Activated T-helper 2 cell treated with anti-CD3 and anti-CD28 coated beads, Interferon-gamma antibody, Interleukin-2, Interleukin-4, amounts not matched to agents 10 μg/mL and 5 μg/mL and 100 μg/mL, durations not matched to agents 14 hours and 24 hours and 36 hours (primary cell): ENCODE measurements at places on chromosomes 6 and 20.
A peak's percentile ranks its signal among the peaks of the same experiment; 100 is the strongest.

- no peaks in the 10 kb centered on the region for H3K36me3 ChIP-seq
- peaks cover 2% of the 10 kb centered on the region for H3K4me1 ChIP-seq
- no peak overlapping the region for H3K4me3 ChIP-seq
- peak; percentile 16 for DNase-seq
- peaks cover 23% of the 10 kb centered on the region for H3K27me3 ChIP-seq
Measured at GRCh38 chr20:23995905-23996666, 7.5 kb upstream of the GGTLC1 start.

- H3K27me3 ChIP-seq, result peaks cover 8% of the 10 kb centered on the region
- no peaks in the 10 kb centered on the region for H3K36me3 ChIP-seq
- no peak overlapping the region for H3K27ac ChIP-seq
- no peaks in the 10 kb centered on the region for H3K4me1 ChIP-seq
Measured at GRCh38 chr20:56752274-56752673, 123.2 kb downstream of the TFAP2C start.

DNA sequence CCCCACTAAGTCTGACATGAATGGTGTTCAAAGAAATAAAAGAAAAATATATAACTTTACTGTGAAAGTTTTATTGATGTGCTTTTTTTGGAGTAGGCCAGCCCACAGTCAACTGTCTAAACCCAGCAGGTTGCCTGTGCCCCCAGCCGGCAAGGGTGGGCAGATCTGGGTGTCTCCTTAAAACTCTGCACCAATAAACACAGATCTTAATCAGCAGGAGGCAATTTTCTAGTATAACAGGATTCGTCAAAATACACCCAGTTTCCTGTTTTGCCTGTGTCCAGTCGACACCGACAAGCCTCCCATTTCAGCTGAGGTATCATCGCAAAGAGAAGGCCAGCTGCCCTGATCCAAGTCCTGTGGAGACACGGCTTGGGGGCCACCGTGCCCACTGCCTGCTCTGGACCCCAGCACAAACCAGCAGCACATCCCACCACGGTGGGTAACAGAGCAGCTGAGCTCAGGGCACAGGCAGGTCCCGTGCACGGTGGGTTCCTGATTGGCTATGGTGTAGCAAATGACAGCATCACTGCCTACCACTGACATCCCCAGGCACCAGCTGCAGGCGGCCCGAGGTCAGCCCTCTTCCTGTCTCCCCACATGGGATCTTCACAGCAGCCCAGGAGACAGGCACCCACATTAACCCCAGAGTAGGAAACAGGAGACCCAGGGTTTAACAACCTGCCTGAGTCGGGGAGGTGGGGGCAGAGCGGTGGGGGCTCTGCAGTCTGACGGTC, 15.7 kb downstream of the BMP7 start:
- peak overlapping the region; percentile 4 for H3K27ac ChIP-seq
- H3K27me3 ChIP-seq, result peaks cover 7% of the 10 kb centered on the region
- DNase-seq, result peak; percentile 14
- no peak overlapping the region for H3K4me3 ChIP-seq

DNA sequence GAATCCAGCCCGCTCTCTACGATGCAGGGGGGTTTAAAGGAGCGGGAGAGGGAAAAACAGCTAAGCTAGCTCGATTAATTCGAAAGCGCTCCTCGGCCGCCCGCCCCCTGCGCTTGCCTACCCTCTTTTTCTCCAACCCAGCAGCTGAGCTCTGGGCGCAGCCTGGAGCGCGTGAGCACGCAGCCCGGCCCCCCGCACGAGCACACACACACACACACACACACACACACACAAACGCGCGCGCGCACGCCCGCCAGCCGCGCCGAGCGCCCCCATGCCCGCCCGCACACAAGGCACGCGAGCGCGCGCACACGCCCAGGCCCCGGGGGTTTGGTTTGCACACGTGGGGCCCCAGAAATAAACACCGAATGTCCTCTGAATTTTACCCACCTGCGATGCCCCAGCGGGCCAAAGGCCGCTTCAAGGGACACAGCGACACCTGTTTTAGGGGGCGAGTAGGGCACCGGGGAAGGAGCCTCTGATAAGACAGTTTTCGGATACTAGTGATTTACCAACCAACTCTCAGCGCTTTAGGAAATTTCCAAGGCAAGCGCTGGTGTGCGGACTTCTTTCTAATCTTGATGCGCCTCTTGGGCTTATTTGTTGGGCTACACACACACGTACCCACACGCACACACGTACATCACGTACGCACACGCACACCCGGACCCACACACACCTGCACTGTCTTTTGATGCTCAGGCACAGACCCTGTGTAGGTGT, 802 bp upstream of the NRN1 start:
- H3K4me1 ChIP-seq, result peaks cover 36% of the 10 kb centered on the region
- DNase-seq, result no peak
- H3K27ac ChIP-seq, result peak overlapping the region; percentile 19

GRCh38 chr20:21557241-21558020, 43.6 kb upstream of the NKX2-2 start:
- DNase-seq, result peak; percentile 24
- peak overlapping the region; percentile 71 for H3K27ac ChIP-seq
- no peaks in the 10 kb centered on the region for H3K36me3 ChIP-seq
- peaks cover 33% of the 10 kb centered on the region for H3K4me1 ChIP-seq
- H3K27me3 ChIP-seq, result peaks cover 2% of the 10 kb centered on the region
- H3K4me3 ChIP-seq, result peak overlapping the region; percentile 64

- peak overlapping the region; percentile 94 for H3K4me3 ChIP-seq
- H3K27me3 ChIP-seq, result no peaks in the 10 kb centered on the region
- peak overlapping the region; percentile 98 for H3K27ac ChIP-seq
- no peak for DNase-seq
- H3K36me3 ChIP-seq, result peaks cover 47% of the 10 kb centered on the region
- H3K4me1 ChIP-seq, result peaks cover 30% of the 10 kb centered on the region
Measured at GRCh38 chr6:17705428-17705777, 1.3 kb downstream of the NUP153 start.

DNA sequence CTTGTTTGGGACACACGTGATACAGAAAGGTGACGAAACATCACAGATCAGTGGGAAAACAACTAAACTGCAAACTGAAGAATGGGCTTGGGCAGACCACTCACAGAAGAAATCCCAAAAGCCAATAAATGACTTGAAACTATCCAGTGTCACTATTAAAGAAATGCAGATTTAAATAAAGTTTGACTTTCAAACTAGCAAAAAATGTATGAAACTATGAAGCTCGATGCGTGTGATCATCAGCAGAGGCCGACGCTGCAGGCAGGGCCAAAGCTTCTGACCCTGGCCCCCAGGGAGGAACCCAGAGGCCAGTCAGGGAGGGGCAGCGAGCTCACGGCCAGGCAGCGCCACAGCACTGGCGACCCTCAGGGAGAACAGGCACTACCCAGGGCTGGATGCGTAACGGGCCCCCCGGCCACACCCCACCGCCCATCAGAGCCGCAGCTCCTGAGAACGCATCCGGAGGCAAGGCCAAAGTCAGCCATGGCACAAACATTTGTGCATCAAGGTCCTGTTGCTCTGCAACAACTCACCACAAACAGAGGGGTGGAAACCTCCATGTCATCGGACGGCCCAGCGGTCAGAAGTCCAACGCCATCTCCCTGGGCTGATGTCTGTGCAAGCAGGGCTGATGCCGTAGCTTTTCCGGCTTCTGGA, 94.1 kb downstream of the YTHDF1 start:
- no peaks in the 10 kb centered on the region for H3K36me3 ChIP-seq
- H3K27ac ChIP-seq, result no peak overlapping the region
- no peak for DNase-seq
- no peaks in the 10 kb centered on the region for H3K4me1 ChIP-seq
- H3K4me3 ChIP-seq, result no peak overlapping the region
- H3K27me3 ChIP-seq, result no peaks in the 10 kb centered on the region

- peaks cover 50% of the 10 kb centered on the region for H3K36me3 ChIP-seq
- no peak overlapping the region for H3K27ac ChIP-seq
- DNase-seq, result no peak
- peaks cover under 1% of the 10 kb centered on the region for H3K4me1 ChIP-seq
- no peak overlapping the region for H3K4me3 ChIP-seq
- H3K27me3 ChIP-seq, result no peaks in the 10 kb centered on the region
Measured at GRCh38 chr6:107401573-107401972, 57.8 kb downstream of the PDSS2 start.

GRCh38 chr6:13523826-13524622, 36.6 kb upstream of the GFOD1 start:
- no peak overlapping the region for H3K4me3 ChIP-seq
- no peaks in the 10 kb centered on the region for H3K36me3 ChIP-seq
- no peak for DNase-seq
- peaks cover 20% of the 10 kb centered on the region for H3K27me3 ChIP-seq
- peaks cover 7% of the 10 kb centered on the region for H3K4me1 ChIP-seq
- no peak overlapping the region for H3K27ac ChIP-seq

DNA sequence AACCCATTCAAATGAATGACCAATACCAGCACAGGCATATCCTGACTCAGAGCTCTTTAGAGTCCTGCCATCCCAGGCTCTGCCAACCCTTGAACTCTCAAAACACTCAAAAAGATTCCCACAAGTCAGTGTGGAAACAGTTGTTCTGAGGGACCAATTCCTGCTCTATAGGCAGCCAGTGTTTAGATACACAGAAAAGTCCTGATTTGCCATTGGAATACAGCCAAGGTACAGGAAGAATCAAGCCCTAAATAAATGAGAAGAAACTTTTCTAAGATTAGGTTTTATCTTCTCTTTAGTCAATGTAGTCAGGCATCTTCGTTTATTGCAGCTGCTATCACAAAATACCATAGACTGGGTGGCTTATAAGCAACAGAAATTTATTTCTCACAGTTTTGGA, 626.8 kb upstream of the ARID1B start:
- no peak for DNase-seq
- no peak overlapping the region for H3K4me3 ChIP-seq
- no peaks in the 10 kb centered on the region for H3K36me3 ChIP-seq
- H3K4me1 ChIP-seq, result peaks cover 14% of the 10 kb centered on the region
- H3K27ac ChIP-seq, result no peak overlapping the region
- H3K27me3 ChIP-seq, result no peaks in the 10 kb centered on the region

DNA sequence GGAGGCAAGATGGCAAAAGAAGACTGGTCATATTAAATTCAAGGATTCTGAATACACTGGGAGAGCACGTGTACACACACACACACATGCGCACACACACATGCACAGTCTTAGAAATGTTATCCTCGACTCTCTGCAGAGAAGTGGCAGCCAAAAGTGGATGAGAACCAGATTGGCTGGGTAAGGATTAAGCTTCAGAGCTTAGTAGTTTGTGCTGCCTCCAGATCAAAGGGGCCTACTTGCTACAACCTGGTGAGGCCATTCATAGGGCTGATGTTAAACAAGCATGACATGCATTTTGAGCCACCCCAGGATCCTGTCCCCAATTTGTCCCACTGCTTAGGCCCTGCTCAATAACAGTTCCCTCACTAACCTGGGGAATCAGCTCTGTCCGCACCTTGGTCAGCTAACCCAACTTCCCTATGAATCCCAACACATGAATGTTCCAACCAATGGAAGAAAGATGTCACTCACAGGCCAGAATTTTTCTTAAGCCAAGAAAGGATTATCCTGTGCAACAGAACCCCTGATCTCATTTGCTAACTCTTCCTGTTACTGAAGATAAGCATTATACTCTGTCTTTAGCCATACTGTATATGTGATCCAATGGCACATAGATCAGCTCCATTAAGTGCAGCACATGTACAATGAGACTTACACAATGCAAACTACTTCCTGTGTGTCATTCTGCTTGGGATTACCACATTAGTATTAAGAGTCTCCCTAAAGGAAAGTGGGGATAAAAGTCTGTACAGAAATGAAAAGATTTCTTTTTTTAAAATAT, 31.0 kb downstream of the TOMM6 start:
- no peak overlapping the region for H3K27ac ChIP-seq
- H3K4me1 ChIP-seq, result peaks cover 4% of the 10 kb centered on the region
- H3K27me3 ChIP-seq, result no peaks in the 10 kb centered on the region
- no peak overlapping the region for H3K4me3 ChIP-seq
- H3K36me3 ChIP-seq, result no peaks in the 10 kb centered on the region
- no peak for DNase-seq

DNA sequence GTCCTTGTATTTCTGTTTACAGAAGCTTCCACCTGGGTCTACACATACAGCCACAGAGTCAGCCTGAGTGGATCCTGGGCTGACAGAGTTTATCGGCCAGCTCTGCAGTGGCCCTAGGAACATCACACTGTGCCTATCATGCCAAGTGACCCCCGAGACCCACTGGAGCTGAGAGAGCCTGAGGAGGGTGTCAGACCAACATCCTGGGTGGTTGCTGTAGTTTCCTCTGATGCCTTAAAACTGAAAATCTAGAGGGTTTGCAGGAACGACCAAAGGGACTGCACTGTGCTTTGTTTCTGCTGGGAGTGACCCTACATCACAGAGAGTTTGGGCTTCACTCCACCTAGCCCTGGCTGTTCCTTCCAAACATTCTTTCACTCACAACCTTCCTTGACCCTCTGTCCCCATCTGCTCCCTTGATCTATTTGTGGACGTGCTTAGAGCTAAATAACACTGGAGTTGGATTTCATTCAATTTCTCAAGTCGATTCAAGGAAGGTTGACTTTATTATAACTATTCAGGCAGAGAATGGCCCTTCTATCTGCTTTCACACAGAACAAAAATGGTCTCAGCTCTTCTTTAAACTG, 18.1 kb downstream of the MYLK4 start:
- H3K27ac ChIP-seq, result no peak overlapping the region
- peaks cover 3% of the 10 kb centered on the region for H3K27me3 ChIP-seq
- H3K4me1 ChIP-seq, result peaks cover 5% of the 10 kb centered on the region
- H3K4me3 ChIP-seq, result no peak overlapping the region

DNA sequence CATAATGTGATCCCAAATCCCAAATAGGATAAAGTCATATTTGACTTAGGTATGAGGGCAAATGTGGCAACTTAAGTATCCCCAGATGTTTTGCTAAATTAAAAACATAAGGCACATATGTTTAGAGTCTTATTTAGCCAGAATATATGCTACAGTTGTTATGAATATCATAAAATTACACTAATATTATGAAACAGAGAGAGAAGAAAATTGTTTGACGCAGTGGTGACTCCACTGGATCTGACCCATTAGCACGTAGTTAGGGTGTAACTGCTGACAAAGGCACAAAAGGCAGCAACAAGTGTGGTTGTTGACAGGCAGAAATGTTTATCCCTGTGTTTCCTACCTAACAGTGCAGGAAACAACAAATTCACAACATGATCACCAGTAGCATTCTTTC, 152.4 kb upstream of the THBS2 start:
- no peaks in the 10 kb centered on the region for H3K27me3 ChIP-seq
- H3K4me3 ChIP-seq, result no peak overlapping the region
- no peak overlapping the region for H3K27ac ChIP-seq
- DNase-seq, result no peak
- no peaks in the 10 kb centered on the region for H3K36me3 ChIP-seq

GRCh38 chr6:34576286-34576955, 20.3 kb upstream of the SPDEF start:
- no peaks in the 10 kb centered on the region for H3K36me3 ChIP-seq
- H3K4me1 ChIP-seq, result no peaks in the 10 kb centered on the region
- no peak overlapping the region for H3K4me3 ChIP-seq
- H3K27ac ChIP-seq, result no peak overlapping the region
- no peak for DNase-seq
- H3K27me3 ChIP-seq, result no peaks in the 10 kb centered on the region
